ENCODE measurements at places on chromosomes 12 and 14.

GRCh38 chr12:114013575-114014345 is 47.6 kb upstream of the RBM19 start:
- DNase-seq = peak; percentile 60

GRCh38 chr14:32820181-32820580 is 118.5 kb upstream of the NPAS3 start:
- DNase-seq = no peak

DNA sequence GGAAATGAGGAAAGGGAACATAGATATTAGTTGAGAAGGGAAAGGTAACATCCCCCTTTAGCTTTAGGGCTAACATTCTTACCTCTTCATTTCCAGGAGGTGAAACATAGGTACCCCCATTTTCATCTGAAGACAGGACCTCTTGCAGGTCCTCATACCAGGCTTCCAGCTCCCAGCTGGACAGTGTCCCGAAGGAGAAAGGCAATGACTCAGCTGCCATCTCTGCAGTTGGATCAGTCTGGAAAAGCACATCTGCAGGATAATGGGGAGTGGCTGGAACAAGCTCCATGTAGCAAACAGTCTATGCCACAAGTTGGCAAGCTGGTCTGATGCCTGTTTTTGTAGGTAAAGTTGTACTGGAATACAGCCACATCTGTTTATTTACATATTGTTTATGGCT is 3.1 kb downstream of the DDIT3 start:
- peak; percentile 56 for DNase-seq

GRCh38 chr12:29039013-29039412 is 110.1 kb upstream of the FAR2 start:
- DNase-seq = no peak

GRCh38 chr12:47808050-47808449 is 11.7 kb downstream of the HDAC7 start:
- peak; percentile 91 for DNase-seq

DNA sequence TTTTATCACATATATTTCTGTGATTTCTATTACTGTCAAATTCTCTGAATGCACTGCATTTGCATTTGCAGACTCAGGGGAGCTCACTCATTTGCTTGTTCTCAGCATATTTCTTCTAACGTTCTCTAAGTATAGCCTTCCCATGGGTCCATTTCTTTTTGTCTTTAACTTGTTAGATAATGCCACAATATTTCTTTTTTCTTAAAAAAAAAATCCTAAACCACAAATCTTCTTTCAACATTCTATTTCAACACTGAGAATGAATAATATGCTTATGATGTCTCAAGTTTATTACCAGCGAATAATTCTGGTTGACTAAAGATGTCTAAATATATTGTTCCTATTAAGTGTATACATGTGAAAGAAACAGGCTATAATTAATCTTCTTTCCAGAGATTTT is 200.2 kb downstream of the ANO6 start:
- no peak for DNase-seq

DNA sequence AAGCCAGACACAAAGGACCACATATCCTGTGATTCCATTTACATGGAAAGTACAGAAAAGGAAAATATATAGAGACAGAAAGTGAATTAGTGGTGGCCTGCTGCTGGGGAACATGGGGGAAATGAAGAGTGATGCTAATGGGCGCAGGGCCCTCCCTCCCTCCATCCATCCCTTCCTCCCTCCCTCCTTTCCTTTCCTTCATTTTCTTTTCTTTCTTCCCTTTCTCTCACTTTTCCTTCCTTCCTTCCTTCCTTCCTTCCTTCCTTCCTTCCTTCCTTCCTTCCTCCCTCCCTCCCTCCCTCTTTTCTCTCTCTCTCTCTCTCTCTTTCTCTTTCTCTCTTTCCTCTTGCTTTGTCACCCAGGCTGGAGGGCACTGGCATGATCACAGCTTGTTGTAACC is 37.3 kb downstream of the ARL6IP4 start:
- DNase-seq = no peak

DNA sequence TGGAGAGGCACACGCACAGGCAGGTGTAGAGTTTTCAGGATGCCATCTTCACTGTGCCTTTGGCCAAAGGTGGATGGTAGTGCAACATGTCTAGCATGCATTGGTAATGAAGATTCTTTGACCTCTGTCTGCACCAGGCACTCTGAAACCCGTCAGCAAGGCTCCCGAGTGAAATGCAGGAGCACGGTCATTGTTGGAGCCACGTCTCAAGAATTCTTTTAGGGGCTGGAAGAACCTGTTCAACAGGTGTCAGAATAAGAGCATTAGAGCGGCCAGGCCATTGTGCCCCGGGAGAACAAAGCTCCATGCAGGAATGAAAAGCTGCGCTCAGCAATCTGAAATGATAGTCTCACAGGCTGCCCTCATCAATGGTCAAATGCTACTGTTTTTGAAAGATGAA is 40.2 kb upstream of the DICER1 start:
- peak; percentile 51 for DNase-seq

DNA sequence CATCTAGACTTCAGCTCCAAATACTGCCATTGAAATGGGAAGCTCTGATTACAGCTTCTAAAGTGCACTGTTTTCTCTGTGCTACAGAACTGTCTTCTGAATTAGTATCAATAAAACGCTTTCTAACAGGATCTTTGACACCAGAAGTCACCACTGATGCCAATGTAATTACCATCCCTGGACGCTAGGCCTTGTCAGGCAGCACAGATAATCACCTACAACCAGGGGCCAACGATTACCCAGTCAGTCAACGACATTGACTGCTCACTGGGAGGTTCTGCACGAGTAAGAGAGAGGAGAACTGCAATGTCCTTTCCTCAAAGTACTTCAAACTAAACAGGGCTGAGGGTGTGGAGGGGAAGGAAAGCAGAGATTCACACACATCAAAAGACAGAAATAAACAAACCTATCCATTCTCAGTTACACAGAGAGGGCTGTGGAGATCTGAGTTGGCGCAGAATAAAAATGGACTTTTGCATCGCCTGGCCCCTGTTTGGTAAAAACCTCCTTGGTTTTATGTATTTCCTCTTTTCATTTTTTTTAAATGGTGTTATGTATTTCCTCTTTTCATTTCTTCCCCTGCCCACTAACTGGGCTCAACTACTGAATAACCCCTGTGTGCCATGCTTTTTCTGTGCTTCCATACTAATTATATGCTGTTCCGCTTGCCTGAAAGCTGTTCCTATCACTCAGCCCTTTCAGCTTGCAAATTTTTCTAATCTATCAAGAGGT is 492.2 kb downstream of the APAF1 start:
- DNase-seq = no peak

- DNase-seq = no peak
Measured at GRCh38 chr12:66072566-66072965, 58.0 kb downstream of the LLPH start.

GRCh38 chr12:78566456-78566855 is 298.1 kb upstream of the SYT1 start:
- no peak for DNase-seq

DNA sequence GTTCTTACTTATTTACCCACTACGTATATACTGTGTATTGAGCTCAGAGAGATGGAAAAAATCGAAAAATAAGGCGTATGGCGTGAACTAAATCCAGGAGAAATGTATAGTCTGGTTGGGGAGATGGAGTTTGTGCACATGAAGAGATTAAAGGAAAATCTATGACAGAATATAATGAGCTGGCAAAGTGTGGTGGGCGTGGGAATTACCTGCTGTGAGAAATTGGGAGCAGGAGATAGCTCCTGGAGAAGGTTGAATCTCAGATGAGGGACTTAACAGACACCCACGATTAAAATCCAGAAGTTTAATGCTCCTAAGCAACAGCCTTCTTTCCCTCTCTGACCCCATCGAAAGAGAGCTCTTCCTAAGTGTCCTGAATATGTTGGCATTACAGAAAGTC is 224.2 kb upstream of the FKBP4 start:
- no peak for DNase-seq

- DNase-seq = no peak
Measured at GRCh38 chr12:132642846-132643835, 24.6 kb downstream of the P2RX2 start.

GRCh38 chr14:59507752-59508103 is 23.4 kb downstream of the JKAMP start:
- no peak for DNase-seq

- no peak for DNase-seq
Measured at GRCh38 chr12:65414526-65414925, 136.0 kb downstream of the MSRB3 start.

DNA sequence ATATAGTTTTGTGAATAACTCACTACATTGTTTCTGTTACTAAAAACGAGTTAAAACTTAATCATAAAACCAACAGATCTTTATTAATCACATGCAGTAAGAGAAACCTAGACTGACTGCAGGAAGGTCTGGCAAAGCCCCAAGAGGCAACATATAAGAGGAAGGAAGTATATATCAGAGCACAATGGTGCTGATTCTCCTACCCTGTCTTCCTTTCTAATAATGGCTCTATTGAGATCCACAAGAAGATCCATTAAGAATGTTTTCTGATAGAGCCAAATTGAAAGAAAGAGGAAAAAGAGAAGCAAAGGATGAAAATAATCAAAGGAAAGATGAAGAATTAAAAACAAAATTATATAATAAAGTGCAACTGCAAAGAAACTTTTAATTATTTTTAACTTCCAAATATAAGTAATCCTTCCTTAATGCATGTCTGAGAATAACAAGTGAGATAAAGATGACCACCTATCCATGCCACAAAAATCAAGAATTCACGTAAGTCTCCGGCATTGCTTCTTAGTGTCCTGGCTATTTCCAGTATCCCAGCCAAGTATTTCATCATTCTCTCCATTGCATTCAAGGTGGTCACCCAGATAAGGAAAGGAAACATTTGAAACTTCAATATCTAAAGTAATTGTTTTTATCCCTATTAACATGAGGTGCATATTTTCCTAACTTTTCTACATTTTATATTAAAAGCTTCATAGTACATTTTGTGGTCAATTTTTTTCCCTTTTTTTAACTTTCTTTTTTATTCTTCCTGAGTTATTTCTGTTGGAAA is 62.2 kb downstream of the SOX5 start:
- DNase-seq = peak; percentile 58

DNA sequence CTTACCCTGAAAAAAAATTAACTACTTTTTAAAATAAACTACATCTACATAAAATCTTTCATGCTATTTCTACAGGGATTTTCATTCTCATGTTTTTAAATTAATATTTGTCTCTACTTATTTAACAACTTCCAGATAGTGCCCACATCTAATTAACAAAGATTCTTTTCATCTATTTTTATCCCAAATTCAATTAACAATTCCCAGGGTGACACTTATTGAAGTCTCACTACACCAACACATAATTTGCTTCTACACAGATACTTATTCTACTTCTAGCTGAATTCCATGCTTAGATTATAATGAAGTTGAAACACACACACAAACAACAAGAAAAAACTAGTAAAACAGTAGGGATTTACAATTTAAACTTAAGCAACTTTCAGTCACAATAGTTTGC is 336.6 kb downstream of the ACSS3 start:
- no peak for DNase-seq

- no peak for DNase-seq
Measured at GRCh38 chr12:53105256-53105655, 2.0 kb downstream of the SOAT2 start.

- DNase-seq = no peak
Measured at GRCh38 chr14:101562659-101563351, 1.5 kb downstream of the DIO3 start.

DNA sequence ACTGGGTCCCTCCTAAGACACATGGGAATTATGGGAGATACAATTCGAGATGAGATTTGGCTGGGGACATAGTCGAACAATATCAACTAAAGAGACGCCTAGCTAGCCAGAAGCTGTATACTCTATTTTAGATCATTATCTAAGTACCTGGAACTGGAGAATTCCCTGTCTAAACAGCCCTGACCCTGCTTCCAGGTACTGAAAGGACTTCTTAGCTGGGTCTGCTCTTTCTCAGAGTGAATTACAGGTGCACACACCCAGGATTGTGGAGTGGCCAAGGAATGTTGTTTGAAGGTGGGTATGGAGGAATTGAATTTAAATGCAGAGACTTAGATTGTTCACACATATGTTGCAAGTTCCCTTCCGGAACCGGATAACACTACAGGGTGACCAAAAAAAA is 733.0 kb downstream of the RPS29 start:
- no peak for DNase-seq

DNA sequence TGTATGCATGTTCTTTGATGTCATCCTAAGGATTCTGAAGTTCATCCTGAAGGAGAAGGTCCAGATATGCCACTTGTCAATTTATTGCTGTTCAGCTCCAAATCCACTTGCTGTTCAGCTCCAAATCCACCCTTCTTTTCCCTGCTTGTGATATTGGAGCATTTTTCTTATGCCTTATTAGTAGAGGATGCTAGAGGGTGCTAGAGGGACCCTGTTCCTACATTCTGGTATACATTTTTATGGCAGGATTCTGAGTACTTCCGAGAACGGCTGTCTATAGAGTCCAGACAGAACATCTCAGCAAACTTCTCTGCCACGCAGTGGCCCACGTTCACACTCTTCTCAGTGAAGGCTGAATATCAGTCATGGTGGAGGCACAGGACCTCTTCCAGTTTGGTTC is 406.7 kb downstream of the NOVA1 start:
- peak; percentile 44 for DNase-seq

DNA sequence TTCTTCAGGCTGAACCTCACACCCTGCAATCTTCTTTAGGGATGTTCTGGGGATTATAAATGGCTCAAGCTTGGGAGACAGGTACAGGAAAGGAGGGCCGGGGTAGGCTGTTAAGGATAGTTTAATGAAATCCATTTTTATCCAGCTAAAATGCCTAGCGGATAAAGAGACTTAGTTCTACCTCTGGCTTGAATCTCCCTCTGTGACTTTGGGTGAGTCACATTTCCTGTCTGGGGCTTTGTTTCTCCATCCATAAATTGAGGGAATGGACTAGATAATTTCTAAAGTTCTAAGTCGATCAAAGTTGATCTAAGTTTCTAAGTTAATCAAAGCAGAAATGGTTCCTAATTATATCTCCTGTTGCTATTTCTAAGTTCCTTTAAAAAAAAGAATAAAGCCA is 319.6 kb upstream of the E2F7 start:
- no peak for DNase-seq

DNA sequence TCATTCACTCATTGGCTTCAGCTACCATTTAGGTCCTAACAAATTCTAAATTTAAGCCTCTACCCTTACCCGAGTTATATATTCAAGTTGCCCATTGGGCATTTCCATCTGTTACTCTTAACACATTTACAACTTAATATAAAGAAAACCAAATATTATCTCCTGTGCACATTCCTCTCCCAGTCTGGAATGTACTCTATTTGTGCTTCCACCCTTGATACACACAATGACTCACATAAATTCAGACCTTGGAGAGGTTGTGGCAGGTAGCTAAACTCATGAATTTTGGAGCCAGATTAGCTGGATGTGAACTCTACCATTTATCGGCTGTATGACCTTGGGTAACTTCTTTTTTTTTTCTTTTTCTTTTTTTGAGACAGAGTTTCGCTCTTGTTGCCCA is 51.1 kb downstream of the BRMS1L start:
- peak; percentile 24 for DNase-seq

DNA sequence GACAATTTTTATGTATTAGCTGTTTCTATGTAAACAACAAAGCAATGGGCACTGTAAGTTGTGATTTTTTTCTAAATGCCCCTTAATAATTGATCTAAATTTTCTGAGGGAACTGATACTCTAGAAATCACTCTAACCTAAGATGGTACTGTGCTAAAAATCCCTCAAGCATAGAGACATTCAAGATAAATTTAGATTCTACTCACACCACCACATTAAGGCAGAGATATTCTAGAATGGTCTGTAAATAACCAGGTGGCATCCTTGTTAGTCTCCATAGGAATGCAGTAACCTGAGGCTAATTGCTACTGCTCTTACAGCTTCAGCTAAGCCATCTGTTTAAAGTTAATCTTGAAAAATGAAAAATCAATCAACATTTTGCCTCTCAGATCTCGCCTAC is 87.3 kb downstream of the SLC41A2 start:
- no peak for DNase-seq

GRCh38 chr14:57811998-57812546 is 53.8 kb downstream of the SLC35F4 start:
- DNase-seq = no peak

All from DMS53 (cell line).